ENCODE measurements at places on chromosomes 4 and X.

DNA sequence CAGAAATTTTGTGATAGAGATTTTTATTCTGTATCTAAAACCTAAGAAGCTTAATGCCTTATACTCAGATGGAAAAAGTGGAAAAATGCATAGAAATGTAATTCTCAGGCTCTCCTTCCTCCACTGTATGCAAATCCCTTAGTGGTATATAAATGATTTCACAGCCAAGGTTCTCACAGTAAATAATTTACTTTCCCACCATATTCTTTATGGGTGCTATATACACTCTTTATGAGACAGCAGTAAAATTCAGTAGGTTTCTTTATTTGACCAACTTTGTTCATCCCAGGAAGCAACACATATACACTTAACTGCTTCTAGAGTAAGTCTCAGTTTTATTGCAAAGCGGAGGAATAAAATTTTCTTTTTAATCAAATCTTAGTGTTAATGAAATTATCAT, 1399.7 kb downstream of the PCDH7 start:
- DNase-seq: no peak

- DNase-seq: peak; percentile 88
Observed at GRCh38 chrX:22634083-22634482, 361.4 kb downstream of the CBLL2 start.

DNA sequence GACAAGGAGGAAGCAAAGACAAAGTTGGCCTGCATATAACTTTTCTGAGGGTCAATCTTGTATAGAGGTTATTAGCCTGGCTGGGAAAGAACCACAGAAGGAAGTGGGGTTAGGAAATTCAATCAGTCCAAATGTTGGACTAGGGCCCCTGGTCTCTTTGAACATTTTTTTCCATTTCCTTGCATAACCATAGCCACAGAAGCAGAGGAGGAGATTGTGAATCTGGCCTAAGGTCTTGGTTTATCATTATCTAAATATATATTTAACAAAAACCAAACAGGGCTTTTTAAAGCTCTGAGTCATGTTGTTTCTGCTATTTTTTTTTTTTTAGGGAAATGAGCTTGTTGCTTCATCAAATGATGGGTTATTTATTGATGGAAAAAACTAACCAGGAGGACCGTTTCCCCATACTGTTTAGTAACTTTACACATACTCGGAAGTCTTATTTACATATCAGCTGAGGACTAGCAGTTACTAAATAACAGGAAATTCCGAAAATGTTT, 97.7 kb upstream of the ACSL4 start:
- DNase-seq: peak; percentile 23

GRCh38 chr4:139603576-139604410, 47.8 kb upstream of the SETD7 start:
- peak; percentile 72 for DNase-seq

DNA sequence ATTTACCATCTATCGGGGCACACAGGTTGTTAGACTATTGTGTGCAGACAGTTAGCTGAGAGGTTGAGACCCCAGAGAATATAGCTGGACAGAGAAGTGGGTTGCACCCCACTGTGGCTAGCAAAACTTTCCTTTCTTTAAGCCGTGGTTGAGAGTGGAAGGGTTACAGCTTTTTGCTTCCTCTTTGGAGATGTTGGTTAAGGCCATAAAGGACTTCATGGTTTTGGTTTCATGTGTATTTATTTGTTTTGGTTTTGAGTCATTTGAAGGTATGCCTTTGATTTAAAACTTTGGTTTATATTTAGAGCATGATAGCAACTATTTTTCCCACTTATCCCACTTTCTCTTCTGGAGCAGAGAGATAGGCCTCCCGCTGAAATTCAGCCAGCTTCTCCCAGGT, 274.3 kb upstream of the IL1RAPL1 start:
- no peak for DNase-seq

GRCh38 chrX:13721819-13722519, 12.5 kb downstream of the TRAPPC2 start:
- peak; percentile 44 for DNase-seq

DNA sequence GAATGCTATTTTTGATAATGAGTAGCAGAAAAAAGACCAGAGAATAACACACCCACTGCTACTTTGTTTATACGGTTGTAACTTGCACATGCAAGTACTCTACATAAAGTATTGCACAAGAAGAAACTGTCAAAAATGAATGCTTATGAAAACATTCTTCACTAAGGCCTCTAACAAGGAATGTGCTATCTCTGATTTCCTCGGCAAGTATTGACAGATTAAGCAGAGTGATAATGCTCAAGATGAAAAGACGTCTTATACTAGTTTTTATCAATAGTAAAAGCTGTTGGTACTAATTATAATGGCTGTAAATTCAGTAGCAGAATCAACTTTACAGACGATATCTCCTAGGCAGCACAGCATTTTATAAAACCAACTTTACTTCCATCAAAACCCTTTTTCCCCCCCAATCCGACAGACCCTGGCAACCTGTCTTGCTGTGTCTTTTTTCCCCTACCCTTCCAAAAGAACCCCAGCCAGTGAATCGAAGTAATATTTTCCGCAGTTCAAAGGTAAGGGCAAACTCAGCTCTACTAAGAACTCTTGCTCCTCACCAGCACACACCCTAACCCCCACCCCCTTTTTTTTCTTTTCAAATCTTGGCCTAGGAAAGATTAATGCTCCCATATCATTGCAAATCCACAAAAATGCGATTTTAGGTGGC, 1.5 kb downstream of the FRYL start:
- DNase-seq: peak; percentile 66

GRCh38 chr4:89483833-89484232, 176.2 kb upstream of the GPRIN3 start:
- DNase-seq: no peak

- no peak for DNase-seq
Observed at GRCh38 chr4:139200506-139200905, 23.5 kb upstream of the ELF2 start.

DNA sequence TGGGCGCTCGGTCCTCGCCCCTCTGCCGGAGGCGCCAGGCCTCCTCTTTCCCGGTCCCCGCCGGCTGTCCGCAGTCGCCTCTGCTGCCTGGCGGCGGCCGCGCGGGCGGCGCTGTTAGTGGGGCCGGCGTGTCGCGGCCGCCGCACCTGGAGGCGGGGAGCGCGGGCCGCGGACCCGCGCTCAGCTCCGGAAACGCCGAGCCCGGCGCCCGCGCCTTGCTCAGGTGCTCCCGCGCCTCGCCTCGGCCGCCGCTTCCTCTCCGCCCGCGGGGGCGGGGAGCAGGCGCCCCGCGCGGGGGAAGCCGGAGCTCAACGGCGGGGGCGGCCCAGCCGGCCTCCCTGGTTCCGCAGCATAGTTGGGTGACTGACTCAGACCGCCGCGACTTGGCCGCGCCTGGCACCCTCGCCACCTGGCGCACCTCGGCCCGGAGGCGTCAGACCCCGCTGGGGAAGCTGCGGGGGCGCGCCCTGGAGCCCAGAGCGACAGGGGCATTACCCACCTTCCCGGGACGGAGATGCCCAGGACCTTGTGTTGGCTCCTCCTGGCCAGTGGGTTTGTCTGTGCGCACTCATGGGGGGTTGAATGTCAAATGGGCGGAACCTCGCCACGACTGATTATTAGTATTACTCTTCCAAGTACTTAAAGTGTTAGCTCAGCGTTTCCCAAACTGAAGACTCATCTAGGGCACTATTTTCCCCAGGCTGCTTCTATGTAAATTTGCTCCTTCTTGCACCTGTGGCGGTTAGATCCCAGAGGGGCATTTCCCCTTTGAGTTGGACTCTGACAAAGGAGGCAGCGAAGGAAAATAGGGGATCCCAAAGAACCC, at the start of gene ARAP2:
ARAP2 (minus strand) TSS at position 258 of the 826 bp plus-strand sequence. CDS start 15,028 bp downstream, outside the sequence.
- peak; percentile 37 for DNase-seq

- DNase-seq: no peak
Observed at GRCh38 chrX:63525491-63525890, 174.4 kb upstream of the SPIN4 start.

GRCh38 chr4:5759236-5760075, 48.5 kb downstream of the EVC start:
- no peak for DNase-seq

DNA sequence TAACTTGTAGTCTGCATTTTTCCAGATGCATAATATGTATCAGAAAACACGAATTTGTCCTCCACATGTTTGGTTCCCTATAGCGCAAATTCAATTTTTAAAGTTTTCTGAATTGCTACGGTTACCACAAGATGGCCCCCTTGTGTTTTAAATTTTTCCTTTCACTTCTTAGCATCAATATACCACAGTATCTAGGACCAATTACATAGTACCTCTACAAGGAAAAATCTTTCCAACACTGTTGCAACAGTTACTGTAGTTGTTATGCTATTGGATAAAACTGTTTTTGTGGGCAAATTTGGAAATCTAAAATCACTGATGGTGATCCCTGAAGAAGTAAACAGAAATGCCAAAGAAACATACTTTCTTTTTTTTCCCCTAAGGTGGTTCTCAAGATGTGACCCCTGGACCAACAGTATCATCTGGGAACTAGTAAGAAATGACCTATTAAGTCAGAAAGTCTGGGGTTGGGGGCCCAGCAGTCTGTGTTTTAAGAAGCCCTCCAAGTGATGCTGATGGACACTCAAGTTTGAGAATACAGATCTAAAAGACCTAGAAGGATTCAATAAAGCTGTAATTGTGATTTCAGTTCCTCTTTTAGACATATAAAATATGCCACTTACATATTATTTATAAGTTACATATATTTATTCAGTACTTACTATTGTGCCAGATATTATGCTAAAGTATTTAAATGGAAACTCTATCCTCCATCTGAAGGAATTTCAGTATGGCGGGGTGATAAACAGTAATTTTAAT, 3.1 kb downstream of the ZGRF1 start:
- DNase-seq: peak; percentile 30

- no peak for DNase-seq
Observed at GRCh38 chr4:86965019-86965976, 30.5 kb downstream of the AFF1 start.

DNA sequence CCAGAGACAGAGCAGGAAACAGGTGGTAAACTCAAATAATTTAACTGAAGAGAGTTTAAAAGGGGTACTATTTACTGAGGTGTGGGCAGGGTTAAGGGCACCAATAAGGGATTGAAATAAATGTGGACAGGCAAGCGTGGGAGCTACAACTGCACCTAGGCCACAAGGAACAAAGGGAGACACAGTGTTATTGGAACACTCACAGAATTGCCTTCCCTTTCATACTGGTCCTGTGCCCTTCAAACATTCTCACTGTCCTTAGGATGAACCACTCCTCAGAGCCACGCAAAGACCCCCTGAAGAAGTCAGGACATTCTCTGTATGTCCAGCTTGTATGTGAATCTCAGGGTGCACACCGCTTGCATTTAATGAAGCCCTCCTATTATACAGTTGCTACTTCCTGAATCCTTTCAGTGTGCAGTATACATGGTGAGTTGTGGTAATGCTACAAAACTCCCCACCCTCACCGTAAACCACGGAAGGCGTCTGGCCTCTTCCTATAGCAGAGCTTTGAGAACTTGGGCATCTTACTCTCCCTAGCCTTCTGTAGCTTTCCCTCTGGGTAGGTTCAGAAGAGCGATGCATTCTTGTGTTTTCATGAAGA, 9.6 kb upstream of the MRPL1 start:
- DNase-seq: no peak

DNA sequence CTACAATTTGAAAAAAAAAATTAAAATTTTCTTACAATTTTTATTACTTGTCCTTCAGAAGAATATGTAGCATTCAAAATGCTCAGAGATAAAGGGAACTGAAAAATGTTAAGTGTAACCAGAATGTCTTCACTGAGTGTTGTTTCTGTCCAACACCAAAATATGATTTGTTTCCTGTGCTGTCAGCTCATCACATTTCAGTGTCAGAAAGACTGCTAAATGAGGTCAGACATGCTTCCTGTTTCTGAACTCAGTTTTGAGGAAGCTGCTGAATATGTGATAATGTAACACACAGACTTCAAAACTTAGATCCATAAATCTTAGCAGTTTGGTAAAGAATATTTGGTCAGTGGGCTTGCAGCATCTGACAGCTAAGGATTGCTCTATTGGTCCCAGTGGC, 1849.7 kb downstream of the PCDH7 start:
- DNase-seq: no peak

- DNase-seq: no peak
Observed at GRCh38 chr4:175930471-175930870, 118.4 kb upstream of the GPM6A start.

DNA sequence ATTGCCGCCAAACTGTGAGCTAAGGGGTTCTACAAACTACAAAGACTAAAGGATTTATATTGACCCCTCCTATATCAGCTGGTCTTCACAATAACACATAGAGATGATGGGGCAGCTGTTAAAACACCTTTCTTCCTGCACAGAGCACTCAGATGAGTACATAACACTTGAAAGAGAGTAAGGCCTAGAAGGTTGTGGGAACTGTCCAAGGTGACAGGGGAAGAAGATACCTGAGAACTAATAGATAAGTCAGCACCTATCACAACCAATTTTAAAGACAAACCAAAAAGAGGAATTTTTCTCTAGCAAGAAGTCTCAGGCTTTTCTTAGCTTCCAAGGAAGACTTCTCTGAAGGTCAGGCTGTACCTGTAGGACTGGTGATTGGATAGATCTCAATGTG, 19.1 kb upstream of the CXCL6 start:
- DNase-seq: no peak

DNA sequence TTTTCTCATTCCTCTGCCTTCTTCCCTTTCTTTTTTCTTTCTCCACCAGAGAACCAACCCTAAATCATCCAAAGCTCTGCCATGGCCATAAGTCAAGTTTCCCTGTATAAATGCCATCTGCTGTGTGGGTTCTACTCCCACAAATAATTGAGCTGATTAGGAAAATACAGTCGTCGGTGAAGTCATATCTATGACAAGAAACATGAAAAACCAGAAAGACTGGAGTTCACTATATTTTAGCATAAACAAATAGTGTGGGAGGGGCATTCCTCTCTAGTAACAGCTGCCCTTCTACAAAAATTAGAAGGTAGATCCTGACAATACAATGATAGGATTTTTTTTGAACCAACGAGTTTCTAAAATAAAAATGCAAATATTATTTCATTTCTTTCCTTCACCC, 48.8 kb downstream of the SPOCK3 start:
- no peak for DNase-seq

GRCh38 chr4:2886622-2887021, 43.0 kb downstream of the ADD1 start:
- DNase-seq: no peak

DNA sequence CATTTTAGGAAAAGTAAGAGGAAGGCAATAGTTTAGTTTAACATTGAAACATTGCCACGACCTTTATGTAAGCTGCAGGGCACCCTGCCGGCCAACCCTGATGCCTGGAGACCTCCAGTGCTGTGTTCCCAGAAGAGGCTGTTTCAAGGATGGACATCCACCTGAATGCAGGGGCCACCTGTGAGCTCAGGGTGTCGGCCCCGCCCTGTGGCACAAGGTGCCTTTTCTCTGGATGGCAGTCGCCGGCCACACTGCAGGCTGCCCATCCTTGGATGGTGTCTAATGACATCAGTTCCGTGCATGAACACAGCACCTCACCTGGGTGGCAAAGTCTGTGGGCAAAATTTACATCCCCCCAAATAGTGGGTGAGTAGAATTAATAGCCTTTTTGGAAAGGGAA, 180.0 kb downstream of the AFAP1 start:
- DNase-seq: no peak

- peak; percentile 86 for DNase-seq
Observed at GRCh38 chr4:80393246-80393969, 57.9 kb downstream of the CFAP299 start.
